ENCODE measurements at places on chromosomes 5 and 9. TPM values are rescaled to one million over a fixed set of nuclear protein-coding genes. Genes with fewer than 3 reads are reported as not detected.

DNA sequence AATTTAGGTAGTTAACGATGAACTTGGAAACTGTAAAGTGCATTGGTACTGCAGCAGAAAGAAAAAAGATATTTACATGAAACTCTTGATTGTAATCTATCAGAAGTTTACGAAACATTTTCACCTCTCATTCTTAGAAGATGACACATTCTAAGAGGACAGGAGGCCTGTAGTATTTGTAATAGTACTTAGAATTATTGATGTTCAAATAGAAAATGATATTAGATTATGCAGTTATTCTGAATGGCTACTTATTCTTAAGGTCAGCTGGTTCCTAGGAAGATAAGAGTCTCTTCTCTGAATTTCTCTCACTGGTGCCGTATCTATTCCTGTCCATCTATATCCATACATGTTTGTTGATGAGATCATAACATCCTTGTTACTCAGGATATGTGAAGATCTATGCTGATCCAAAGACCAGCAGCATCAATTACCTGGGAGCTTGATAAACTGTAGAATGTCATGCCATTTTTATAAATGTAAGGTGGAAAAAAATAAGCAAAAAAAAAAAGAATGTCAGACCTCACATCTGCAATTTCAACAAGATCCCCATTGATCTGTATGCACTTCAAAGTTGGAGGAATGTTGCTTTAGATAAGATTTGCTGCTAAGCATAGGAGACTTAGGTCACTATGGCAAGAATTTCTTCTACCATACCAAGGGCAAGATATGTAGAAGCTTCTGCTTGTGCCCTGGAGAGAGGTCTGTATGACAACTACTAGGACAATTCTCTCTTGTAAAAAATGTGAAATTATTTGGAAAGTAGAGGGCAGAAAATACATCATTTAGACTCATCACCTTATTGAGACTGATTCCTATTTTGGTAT is 42.4 kb upstream of the RICTOR start:
- H3K27ac ChIP-seq, result no peak overlapping the region
- H3K27me3 ChIP-seq, result no peaks in the 10 kb centered on the region
- H3K4me3 ChIP-seq, result no peak overlapping the region
- DNase-seq, result no peak

DNA sequence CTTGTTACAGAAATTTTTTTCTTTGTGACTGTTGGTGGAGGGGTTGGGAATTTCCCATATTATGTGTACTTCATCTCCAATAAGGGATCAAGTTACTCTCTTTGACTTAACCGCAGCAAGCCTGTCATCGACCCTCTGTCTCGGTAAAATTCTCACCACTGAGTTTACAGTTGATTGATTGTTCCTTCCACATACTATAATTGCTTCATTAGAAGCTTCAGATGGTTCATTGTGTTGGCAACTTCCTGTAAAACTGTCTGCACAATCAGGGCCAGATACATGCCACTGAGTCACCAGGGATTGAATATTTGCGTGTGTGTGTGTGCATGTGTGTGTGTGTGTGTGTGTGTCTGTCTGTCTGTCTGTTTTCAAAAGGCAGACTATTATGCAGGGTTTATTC is 176.6 kb downstream of the ZNF462 start:
- H3K36me3 ChIP-seq, result no peaks in the 10 kb centered on the region
- H3K4me1 ChIP-seq, result no peaks in the 10 kb centered on the region
- H3K27me3 ChIP-seq, result no peaks in the 10 kb centered on the region
- H3K4me3 ChIP-seq, result no peak overlapping the region

- H3K4me3 ChIP-seq, result peak overlapping the region; percentile 83
- H3K27ac ChIP-seq, result peak overlapping the region; percentile 79
- H3K36me3 ChIP-seq, result no peaks in the 10 kb centered on the region
Observed at GRCh38 chr5:50441493-50441955, 436 bp upstream of the EMB start.

- H3K4me1 ChIP-seq, result peaks cover 2% of the 10 kb centered on the region
- H3K4me3 ChIP-seq, result no peak overlapping the region
- no peaks in the 10 kb centered on the region for H3K27me3 ChIP-seq
- no peak overlapping the region for H3K27ac ChIP-seq
Observed at GRCh38 chr9:116628716-116629115, 58.4 kb upstream of the TRIM32 start.

DNA sequence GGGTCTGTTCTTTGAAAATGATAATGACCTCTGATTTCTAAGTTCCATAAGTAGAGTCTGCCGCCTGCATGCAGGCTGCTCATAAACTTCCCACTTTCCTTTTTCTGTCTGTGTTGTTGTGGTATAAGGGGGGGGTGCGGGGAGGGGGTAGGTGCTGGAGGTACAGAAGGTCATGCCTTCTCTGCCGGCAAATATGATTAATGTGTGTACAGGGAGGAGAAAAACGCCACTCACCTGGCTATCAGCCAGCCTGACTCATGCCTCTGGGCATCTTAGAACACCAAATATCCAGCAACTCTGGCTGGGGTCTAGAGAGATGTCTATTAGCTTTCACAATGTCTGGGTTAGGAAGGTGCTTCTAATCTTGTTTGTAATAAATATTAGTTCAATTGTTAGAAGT is 128.3 kb downstream of the EFNA5 start:
- no peaks in the 10 kb centered on the region for H3K36me3 ChIP-seq
- DNase-seq, result no peak
- no peaks in the 10 kb centered on the region for H3K27me3 ChIP-seq

DNA sequence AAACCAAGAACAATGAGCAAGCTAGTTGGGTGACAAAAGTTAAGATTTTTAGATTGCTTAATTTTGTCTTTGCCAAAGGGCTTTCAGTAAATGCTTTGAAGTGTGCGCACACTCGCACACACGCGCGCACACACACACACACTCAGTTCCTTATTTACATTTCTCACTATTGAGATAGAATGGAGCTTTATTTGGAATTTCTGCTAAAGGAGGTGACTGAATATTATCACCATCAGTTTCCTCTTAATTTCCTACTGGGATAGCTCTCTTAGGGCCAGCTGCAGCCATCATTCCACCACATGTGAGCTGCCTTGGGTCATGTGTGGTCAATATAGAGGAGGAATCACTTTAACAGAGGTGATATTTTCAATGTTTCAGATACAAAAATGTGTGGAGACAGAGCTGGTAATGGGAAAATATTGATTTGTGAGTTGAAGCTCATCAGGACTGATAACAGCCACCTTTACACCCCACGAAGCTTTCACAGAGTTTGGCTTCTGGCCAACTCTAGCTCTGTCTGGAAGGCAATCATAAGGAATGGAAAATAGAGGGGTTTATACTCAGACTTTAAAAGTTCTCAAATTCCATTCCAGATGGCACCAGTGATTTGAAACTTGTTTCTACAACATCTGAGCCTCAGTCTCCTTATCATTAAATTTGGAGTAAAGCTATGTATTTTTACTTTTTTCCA is 99.9 kb downstream of the MACIR start:
- no peak overlapping the region for H3K27ac ChIP-seq
- H3K27me3 ChIP-seq, result no peaks in the 10 kb centered on the region
- H3K4me1 ChIP-seq, result no peaks in the 10 kb centered on the region
- no peak for DNase-seq

DNA sequence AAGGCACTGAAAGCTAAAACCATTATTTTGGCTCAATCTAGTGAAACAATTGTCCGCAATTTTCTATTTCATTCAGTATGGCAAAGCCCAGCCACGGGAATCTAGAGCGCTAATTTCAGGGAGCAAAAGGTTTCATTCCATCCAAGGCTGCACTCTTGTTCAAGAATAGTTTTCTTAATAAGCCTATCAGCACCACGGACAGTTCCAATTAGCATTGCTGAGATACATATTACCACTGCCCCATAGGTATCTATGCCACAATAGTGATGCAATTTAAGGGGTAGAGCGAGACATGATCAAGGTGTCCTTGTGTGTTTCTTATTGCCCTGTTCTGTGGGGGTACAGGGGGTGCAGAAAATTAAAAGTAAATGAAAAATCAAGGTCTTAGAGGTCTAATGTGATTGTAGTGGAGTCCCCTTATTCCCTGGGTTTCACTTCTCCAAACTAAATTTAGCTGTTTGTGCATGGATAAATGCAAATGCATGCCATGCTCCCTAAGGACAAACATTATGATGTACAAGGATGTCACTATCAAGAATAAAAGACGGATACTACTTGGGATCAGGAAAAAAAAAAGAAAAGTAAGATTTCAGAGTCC is 45.5 kb downstream of the SPOCK1 start:
- no peaks in the 10 kb centered on the region for H3K4me1 ChIP-seq
- no peak overlapping the region for H3K27ac ChIP-seq
- no peaks in the 10 kb centered on the region for H3K36me3 ChIP-seq

DNA sequence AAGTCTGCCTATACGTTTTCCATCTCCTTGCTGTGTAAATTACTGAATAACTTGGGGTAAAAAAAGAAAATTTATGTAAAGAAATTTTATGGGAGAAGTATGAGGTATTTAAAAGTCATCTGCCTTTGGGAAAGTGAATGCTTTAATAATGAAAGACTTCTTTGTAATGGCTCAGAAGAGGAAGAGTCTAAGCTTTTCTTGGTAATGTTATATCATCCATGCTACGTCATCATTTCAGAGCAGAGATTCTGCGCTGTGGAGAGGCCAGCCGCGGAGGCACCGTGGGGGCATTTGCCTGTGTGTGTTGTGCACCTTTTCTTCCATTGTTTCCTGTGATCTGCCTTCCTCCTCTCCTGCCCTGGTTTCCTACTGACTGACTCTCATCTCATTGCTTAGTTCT is 78.2 kb downstream of the GOLM1 start:
- H3K27me3 ChIP-seq, result no peaks in the 10 kb centered on the region
- H3K4me1 ChIP-seq, result no peaks in the 10 kb centered on the region
- no peak for DNase-seq
- no peak overlapping the region for H3K4me3 ChIP-seq

DNA sequence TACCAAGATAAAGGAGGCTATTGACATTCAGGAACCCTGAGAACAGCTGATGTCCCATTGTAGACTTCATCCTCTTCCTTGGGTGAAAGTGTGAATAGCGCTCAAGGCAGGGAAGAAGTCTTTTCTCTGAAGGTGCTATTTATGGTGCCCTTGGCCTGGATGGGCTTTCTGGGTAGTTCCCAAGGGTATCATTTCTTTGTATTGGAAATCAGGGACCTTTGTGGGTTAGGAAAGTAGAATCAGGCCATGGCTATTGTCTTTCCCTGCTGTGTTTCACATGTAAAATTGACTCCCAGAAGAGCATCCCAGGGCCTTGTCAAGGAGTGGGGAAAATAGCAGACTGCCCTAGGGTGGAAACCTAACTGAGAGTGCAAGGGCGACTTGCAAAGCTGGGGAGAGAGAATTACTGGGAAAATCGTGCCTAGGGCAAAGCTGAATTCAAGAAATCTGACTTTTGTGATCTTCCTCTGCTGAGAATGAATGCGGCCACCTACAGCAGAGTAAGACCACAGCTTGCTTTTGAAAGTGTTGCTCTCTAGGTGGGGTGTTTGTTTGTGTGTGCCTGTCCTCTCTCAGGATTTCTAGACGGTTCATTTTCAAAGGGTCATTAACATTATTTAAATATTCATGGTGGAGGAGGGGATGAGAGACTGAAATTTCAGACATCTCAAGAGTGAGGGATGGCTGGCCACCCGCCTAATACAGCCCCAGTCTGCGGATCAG is 160.6 kb downstream of the C9orf152 start:
- H3K4me3 ChIP-seq, result peak overlapping the region; percentile 83
- peak; percentile 67 for DNase-seq
- H3K27me3 ChIP-seq, result no peaks in the 10 kb centered on the region

DNA sequence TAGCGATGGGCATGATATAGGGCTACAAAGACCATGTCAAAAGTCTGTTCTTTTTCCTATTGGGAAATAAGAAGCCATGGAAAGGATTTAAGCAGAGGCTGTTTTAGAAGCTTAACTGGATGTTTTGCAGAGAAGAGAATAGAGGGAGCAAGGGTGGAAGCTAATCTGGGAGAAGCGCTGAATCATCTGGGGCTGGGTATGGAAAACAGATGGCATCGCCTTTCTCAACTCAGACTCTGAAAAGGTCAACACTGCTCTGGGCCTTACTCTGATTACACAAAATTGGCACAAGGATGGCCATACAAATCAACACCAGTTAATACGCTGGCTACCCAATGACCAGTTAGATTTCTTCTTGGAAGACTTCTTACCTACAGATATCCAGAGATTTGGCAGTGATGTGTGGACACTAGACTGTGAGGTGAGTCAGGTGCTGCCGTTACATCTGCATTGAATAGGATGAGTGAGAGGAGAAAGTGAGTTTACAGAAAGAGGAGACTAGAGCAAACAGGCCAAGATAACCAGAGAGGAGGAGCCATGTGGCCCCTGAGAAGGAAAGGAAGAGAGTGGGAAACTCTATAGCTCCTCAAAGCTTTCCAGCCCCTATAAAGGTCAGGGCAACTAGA is 6.2 kb upstream of the TCERG1 start:
- no peak for DNase-seq
- no peaks in the 10 kb centered on the region for H3K27me3 ChIP-seq
- no peak overlapping the region for H3K27ac ChIP-seq
- no peak overlapping the region for H3K4me3 ChIP-seq

- no peak for DNase-seq
- peaks cover 17% of the 10 kb centered on the region for H3K36me3 ChIP-seq
- no peak overlapping the region for H3K27ac ChIP-seq
- no peak overlapping the region for H3K4me3 ChIP-seq
- H3K4me1 ChIP-seq, result no peaks in the 10 kb centered on the region
Observed at GRCh38 chr9:30519166-30519565, 1865.3 kb upstream of the ACO1 start.

- no peak overlapping the region for H3K4me3 ChIP-seq
- DNase-seq, result no peak
- no peaks in the 10 kb centered on the region for H3K4me1 ChIP-seq
- H3K36me3 ChIP-seq, result no peaks in the 10 kb centered on the region
- no peaks in the 10 kb centered on the region for H3K27me3 ChIP-seq
Observed at GRCh38 chr5:151868451-151868850, 56.2 kb downstream of the GLRA1 start.

The PPP2R2B gene
- 15.2 TPM for total RNA-seq

The PAX5 gene
- 0.75 TPM for total RNA-seq

The MARVELD2 gene
- total RNA-seq, result 29.5 TPM

The EMB gene
- 38.1 TPM for total RNA-seq

The EIF4E1B gene
- total RNA-seq, result 1.3 TPM

The HSPA9 gene
- 399 TPM for total RNA-seq

The FBXO10 gene
- total RNA-seq, result 16.8 TPM
